ENCODE measurements at places on chromosomes 13 and 19. TPM values are rescaled to one million over a fixed set of nuclear protein-coding genes. Genes with fewer than 3 reads are reported as not detected.

DNA sequence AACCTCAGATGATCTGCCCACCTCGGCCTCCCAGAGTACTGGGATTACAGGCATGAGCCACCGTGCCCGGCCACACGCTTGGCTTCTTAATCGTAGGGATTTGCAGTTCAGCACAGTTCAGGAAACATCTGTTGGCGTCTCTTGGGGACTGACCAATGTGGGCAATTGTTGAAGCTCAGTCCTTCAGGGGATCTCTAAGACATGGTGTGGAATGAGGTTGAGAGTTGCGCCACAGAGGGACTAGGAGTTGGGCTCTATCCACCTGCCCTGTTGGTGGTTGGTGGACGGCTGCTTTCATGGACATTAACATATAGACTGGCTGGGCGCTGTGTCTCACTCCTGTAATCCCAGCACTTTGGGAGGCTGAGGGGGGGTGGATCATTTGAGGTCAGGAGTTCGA lies 37.3 kb upstream of the SIN3B start:
- no peak for DNase-seq

DNA sequence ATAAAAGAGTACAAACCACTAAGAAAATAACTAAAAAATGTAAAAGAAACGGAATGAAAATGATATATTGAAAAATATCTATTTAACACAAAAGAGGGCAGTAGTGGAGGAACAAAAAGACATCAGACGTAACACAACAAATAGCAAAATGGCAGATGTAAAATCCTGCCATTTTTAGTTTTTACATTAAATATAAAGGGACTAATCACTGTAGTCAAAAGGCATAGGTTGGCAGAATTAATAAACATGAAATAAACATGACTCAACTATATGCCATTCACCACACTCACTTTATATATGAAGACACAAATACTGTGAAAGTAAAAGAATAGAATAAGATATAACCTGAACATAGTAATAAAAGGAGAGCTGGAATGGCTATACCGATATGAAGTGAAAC lies 11.0 kb downstream of the MTUS2 start:
- no peak for DNase-seq

GRCh38 chr13:96238241-96238640 lies 148.3 kb downstream of the HS6ST3 start:
- no peak for DNase-seq

DNA sequence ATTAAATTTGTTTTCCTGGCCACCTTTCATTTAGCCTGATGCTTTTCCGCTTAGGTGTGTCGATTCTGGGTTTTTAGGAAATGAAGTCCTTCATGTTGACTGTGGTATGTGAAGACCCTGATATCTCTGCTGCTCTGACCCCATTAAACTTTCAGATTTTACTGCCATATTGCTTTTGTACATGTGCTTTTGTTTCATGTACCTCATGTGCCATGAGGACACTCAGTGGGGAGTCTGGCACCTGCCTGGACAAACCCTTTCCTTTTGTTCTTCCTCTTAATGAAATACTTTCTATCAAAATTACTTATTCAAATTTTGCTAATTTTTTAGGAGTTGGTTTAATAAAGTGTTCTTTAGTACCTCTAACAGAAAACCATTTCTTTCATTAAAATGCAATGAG lies 774.8 kb downstream of the GPC5 start:
- no peak for DNase-seq

Gene NPAS1
- 0.32 TPM for total RNA-seq

All from left ventricle myocardium superior (tissue), 1 donor.